Hindlimb muscle (tissue), 1 donor: ENCODE measurements at places on chromosomes 2 and 18.
A peak's percentile ranks its signal among the peaks of the same experiment; 100 is the strongest.

- DNase-seq = peak; percentile 42
Measured at GRCh38 chr2:42001711-42002201, 46.1 kb upstream of the PKDCC start.

GRCh38 chr18:22639561-22639960, 221.8 kb upstream of the CTAGE1 start:
- DNase-seq = no peak

DNA sequence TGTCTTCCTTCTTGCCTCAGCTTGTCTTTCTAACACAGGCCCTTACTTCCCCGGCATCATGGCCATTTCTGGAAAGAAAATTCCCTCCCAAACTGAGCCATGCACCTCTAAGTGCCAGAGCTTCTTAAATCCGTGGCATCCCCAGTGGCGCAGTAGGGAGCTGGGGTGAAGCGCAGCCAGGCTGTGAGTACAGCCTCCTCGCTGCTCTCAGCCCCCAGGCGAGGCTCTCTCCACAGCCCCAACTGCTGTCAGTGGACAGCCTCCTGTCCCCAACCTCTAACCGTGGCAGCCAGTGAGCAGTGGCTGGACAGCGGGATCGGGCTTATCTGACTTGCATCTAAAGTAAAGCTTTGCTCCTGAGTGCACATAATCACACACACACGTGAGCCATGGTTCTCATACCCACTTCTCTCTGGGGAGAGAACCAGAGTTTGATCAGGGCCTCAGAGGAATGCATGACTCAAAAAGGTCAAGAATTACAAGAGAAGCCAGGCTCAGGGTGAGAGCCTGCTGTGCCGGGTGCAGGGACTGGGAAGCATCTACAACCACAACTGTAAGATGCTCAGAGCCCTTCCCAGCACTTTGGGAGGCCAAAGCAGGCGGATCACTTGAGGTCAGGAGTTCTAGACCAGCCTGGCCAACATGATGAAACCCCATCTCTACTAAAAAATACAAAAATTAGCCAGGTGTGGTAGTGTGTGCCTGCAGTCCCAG, 50.7 kb downstream of the SFXN5 start:
- DNase-seq = no peak

- no peak for DNase-seq
Measured at GRCh38 chr2:189046320-189046719, 72.1 kb downstream of the COL3A1 start.

DNA sequence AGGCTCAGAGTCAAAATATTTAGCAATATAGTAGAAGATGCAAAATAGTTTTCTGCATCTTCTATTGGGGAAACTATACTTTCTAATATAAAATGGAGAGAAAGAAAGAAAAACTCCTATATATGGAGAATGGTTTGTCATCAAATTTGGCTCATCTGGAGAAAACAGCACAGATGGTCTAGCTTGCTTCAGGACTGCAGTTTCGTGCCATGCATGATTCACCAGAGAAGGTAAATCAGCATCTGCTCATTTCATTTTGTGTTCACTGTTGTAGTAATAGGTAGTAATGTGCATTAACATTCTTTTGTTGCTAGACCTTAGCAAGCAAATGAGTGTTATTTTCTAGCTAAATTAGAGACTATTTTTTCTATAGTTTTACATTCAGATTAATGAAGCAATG, 179.0 kb downstream of the ASXL3 start:
- DNase-seq = no peak

- DNase-seq = no peak
Measured at GRCh38 chr2:46284796-46285195, 12.4 kb upstream of the EPAS1 start.

GRCh38 chr2:126999106-126999756, 100.5 kb downstream of the TEX51 start:
- DNase-seq = no peak

- DNase-seq = no peak
Measured at GRCh38 chr2:69018678-69019095, 5.7 kb downstream of the ANTXR1 start.

DNA sequence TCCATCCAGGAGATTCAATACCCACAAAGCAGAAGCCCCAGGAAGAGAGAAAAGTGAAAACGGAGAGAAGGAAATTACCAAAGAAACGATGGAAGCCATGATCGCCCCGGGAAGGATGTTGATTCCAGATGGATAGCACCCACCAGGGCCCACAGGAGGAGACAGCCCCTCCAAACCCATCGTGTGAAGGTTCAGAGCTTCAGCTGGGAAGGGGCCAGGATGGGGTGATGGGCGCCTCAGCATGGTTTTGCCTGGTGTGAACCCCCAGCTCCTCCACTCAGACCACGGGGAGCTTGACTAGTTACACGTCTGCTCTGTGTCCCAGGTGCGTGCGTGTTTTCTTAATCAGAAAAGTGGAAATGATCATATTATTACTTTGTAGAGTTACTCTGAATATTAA, 264.5 kb downstream of the EIPR1 start:
- no peak for DNase-seq

GRCh38 chr18:6923220-6923619, 193.7 kb downstream of the ARHGAP28 start:
- DNase-seq = no peak

DNA sequence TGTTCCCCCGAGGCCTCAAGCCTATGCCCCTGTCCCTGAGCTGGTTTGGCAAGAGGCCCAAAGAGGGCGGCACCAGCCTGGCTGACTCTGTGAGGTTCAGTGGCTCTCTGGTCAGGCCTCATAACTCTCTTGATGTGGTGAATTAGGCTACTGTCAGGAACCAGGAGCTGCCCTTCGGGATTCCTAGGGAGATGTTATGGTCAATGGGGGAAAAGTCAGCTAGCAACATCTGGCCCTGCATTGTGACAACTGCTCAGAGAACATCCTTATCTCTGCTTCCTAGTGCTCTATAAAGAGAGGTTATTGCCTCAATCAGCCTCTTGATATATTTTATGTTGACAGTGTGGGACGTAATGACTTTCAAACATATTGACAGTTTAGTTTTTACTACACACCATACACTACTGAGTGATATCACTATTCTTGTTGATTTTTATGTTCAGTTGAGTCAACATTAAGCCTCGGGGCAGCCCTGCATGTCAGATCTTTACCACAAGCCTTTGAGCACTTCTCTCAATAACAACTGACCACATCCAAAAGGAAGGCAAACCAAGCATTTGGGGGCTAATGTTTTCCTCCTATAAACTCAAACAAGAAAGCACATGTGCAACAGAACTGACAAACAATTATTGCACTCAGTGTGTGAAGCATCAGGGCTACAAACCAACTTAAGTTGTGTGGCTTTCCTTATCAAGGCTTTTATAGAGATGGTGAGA, 448.3 kb upstream of the SLC14A2 start:
- DNase-seq = no peak
